ENCODE measurements at places on chromosomes 3 and 15.

DNA sequence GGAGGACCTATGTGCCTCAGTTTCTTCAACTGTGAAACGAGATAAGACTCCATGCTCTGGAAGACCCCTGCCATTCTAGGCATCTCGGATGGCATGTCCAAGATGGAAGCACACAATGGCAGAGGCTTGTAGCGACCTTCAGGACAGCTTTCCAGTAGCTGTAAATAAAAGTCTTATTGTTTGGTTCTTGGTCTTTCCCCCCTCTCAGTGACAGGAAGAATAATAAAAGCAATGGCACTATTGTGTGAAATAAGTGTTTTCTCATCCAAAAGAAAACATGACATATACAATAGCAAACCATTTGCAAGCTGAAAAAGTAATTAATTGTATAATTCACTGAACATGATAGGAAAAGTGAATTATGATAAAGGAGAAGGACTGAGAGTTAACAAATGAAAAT is 32.5 kb upstream of the CD47 start:
- no peak for DNase-seq

DNA sequence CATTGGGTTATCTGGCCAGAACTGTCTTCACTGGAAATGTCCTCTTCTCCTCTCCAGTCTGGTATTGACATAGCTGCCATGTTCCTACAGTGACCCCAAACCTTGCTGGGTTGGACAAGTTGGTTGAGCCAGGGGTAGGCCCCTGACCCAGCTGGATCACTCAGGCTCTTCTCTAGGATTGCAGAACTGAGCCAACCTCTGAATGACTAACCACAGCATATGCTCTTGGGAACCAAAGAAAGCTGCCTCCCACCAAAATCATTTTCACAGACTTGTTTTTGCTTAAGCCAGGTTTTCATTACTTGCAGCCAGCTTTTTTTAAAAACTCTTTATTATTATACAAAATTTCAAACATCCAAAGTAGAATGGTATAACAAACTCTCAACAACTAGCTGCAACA is 41.4 kb downstream of the FSIP1 start:
- no peak for DNase-seq

DNA sequence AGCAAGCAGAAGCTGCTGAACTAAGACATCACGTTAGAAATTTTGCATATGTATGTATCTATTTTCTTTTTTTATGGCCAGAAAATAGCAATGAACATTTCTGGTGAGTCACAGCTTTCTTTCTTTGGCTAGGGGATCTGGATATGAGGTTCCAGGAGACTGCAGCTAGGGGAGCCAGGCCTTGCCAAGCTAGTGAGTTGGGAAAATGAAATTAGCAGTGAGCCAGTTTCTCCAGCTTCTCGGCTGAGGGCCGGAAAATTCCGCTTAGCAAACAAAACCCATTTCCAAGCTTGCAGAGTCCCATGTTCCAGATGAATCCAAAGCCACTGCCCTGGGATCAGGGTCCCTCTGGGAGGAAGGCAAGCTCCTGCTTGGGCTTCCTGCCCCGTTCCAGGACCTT is 137.6 kb downstream of the SRGAP3 start:
- DNase-seq = peak; percentile 12

DNA sequence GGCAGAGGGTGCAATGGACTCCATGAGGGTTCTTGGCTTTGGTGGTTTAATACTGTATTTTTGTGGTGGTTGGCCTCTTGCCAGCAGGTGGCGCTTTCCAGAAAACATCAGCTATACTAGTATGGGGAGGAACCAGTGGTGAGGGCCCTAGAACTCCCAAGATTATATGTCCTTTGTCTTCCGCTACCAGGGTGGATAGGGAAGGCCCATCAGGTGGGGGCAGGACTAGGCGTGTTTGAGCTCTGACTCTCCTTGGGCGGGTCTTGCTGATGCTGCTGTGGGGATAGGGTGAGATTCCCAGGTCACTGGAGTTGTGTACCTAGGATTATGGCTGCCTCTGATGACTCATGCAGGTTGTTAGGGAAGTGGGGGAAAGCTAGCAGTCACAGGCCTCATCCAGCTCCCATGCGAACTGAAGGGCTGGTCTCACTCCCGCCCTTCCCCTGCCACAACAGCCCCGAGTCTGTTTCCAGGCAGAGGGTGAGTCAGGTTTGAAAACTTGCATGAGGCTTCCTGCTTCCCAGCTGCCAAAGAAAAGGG is 357.7 kb downstream of the OTOL1 start:
- no peak for DNase-seq

- DNase-seq = no peak
Observed at GRCh38 chr15:66905954-66906353, 159.4 kb upstream of the SMAD3 start.

DNA sequence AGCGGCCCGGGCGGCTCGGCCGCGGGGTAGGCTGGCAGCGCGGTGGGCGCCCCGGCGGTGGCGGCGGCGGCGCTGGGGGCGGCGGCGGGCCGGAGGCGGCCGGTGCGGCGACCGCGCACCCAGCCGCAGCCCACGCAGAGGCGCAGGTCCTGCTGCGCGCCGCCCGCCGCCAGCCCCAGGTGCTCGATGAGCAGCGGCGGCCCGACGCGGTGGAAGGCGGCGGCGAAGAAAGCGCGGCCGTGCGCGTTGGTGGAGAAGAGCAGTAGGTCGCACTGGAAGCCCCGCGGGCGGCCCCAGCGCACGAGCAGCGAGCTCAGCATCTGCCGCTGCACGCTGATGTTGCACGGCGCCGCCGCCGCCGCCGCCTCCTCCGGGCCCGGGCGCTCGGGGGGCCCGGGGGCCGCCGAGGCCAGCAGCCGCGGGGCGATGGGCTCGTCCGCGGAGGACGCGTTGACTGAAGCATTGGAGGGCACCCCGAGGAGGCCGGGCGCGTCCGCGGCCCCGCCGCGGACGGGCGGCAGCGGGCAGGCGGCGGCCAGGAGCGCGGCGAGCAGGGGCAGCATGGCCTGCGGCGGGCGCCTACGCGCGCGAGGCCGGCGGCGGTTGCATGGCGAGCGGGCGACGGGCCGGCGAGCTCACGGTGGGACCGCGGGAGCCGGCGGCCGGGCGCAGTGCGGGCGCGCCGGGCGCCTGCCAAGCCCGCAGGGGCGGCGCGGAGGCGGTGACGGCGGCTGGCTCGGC is 452 bp downstream of the TMEM158 start:
- no peak for DNase-seq

DNA sequence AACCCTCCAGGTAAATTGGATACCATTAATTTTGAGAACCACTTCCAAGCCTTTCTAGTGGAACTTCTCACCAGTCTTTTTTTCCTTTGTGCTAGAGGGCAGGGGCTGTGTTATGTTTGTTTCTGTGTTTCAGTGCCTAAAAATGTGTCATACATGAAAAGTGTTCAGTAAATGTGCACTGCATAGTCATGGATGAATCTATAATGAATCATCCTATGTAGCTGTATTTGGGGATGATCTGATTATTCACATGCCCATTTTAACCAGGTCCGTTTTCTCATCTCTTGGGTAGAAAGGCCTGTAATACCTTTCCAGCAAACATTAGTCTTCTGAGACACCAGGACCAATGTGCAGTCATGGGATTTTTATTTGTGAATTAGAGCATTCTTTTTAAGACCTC is 583.0 kb upstream of the GOLIM4 start:
- no peak for DNase-seq

- no peak for DNase-seq
Observed at GRCh38 chr15:49179433-49180190, 9.6 kb downstream of the GALK2 start.

DNA sequence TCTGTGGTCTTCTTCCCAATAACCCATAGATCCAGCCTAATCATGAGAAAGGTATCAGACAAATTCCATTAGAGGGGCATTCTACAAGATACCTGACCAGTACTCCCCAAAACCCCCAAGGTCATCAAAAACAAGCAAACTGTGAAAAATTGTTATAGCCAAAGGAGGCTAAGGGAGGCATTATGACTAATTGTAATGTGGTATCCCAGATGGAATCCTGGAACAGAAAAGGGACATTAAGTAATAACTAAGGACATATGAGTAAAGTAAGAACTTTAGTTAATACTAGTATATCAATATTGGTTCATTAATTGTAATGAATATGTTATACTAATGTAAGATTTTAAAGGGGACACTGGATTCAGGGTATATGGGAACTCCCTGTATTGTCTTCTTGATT is 20.4 kb downstream of the SPTSSB start:
- no peak for DNase-seq

DNA sequence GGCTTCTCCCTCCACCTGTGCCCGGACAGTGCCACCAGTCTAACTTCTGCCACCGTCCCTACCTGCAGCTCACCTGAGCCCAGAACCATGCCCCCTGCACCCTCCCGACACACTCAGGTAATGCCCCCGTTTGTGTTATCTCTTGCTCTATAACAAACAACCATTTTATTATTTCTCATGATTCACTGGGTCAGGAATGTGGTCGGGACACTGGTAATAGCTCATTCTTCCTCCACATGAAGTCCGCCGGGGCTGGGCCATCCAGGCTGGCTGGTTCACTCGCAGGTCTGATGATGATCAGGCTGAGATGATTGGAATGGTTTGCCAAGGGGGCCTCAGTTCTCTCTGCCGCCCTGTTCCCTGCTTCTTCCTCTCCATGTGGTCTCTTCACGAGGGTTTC is 20.3 kb upstream of the NR2E3 start:
- no peak for DNase-seq

DNA sequence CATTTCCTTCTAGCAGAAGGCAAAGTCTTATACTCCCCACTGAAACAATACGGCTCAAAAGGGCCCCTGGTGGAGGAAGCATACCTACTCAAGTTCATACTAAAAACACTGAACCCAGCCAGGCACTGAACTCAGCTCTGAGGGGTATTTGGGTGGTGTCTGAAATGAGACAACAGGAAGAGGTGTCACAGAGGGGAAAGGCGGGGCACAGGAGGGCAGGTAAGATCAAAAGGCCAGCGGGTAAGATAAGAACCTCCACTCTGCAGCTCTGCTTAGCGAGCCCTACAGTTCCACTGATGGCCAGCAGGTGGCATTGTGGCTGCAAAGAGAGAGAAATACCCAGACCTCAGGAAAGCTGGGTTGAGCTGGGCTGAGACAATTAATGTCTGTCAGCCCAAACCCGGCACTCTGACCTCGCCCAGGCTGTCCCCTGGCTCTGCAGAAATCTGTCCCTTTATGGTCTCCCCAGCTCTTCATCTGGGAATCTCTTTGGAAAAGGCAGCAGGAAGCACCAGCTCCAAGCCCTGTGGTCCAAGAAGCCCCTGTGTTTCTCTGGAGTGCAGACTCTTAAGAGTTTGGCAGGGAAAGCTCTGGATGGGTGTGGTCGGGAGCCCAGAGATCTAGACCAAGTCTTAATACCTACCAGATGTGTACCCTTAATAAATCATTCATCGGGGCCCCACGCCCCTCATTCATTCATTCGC is 8.4 kb downstream of the MFGE8 start:
- DNase-seq = no peak

DNA sequence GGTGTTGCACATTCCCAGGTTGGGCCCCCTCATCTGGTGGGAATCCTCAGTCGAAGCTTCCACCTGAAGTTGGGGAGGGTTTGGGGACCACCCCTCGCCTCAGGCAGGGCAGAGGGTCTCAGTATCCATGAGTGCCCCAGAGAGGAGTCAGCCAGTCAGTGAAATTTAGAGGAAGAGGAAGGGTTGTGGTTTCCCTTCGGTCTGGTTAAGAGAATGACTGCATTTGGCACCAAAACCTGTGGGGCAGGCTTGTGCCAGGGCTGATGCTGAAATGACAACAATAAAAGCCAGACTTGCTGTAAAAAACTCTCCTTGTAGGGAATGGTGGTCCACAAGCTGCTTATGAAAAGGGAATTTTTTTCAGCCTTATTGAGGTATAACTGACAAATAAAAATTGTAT is 22.6 kb downstream of the LMCD1 start:
- no peak for DNase-seq

DNA sequence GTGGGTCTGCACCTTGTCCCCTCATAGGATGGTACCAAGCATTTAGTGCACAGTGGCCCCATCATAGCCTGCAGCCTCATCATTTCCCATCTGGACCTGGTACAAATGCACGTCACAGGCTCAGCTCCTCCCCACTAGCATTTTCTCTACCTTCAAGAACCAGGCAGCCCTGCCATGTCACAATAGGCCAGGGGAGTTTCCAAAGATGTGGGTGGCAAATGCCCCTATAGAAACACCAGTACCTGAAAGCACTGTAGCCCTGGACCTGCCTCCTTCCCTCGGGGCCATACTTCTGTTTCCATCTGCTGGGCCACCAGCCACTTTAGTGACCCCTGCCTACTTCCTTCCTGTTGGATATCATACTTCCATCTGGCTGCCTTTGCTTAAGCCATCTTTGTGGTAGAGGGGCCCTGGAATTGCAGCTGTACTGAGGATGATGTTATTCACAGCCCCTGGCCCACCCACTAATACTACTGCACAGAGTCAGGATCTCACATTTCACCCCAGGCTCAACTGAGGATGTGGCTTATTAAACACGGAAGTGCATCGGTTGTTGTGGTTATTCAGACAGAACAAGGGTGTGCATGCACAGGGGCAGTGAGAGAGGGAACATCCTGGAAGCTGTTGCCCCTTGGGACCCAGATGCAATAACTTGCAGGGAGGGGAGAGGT is 3.8 kb downstream of the TCTA start:
- no peak for DNase-seq

DNA sequence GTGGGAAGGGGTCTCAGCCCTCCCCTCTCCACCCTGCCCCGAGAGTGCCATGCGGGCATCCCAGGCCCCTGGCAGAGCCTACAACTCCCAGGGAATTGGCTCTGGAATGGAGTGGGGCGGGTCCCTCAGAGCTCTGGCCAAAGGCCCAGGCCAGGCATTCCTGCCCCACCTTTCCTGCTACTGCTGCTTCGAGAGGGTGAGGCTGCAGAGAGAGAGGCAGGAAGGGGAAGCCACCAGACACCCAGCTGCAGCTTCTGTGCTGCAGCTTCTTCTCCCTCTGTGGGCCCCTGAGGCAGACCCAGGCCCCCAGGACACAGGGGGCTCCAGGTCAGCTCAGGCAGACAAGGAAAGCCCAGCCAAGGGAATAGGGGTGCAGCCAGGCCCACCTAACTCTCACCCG is 2.7 kb downstream of the ALS2CL start:
- no peak for DNase-seq

GRCh38 chr3:153866901-153867300 is 254.3 kb upstream of the ARHGEF26 start:
- DNase-seq = no peak

- no peak for DNase-seq
Observed at GRCh38 chr3:54520060-54520459, 397.7 kb downstream of the CACNA2D3 start.

DNA sequence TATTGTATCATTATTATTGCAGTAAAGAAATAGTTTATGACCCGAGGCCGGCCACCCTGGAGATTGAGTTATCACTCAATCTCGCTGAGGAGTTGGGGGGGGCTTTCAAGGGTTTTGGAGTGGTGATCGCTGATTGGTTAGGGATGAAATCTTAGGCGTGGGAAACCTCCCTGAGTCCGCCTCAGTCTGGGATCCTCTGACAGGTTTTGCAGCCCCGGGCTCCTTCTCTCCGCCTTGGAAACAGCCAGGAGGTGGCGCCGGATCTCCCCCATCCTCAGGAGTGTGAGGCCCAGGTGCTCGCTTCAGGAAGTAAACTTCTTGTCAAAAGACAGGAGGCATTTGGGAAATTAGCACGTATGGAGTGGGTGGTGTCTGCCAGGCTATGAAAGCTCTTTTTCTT is 41.1 kb upstream of the SEC61A1 start:
- no peak for DNase-seq

- no peak for DNase-seq
Observed at GRCh38 chr15:33112541-33113105, 81.9 kb downstream of the FMN1 start.

All from thoracic aorta (tissue), 2 donors.